ENCODE measurements at places on chromosomes 7 and 10.

- DNase-seq: no peak
These were observed 1.8 kb upstream of the CSGALNACT2 start for GRCh38 chr10:43136432-43136831.

DNA sequence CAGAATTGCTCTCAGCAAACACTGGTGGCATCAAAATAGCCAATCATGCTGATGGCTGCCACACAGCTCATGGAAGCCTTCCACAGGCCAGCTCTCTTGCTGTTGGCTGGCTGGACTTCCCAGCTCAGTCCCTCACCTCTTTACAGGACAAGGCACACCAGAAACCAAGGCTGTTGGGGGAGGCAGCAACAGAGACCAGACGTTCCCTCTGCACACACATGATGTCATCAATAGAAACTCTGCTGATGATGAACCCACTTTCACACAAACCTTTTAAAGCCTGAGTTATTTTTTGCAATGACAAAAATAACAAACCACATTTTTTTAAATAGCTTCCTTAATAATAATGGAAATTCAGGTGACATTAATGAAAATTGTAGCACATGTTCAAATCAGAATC, 300.9 kb upstream of the C7orf33 start:
- DNase-seq: no peak

DNA sequence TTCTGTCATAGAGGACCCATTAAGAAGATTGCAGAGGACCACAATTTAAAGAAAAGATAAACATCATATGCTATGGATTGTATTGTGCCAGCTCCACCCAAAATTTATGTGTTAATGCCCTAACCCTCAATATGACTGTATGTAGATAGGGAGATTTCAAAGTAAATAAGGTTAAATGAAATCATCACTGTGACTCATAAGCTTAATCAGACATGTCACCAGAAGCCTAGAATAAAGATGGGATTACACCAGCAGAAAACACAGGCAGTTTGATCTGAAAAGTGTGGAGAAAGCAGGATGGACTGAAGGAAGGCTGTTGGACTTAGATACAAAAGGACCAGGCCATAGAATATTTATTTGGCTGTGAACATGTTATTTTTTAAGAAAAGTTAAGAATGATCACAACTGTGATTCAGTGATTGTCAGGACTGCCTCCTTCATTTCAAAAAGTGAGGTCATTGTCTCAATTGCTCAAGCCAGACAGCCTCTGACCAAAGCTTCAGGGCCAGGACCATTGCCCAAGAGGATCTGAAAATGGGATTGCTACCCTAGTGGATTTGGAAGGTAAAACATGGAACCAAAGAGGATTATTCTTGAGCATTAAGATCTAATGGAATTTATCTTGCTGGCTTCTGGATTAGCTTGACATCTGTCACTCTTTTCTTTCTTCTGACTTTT, 270.8 kb upstream of the POM121L12 start:
- DNase-seq: no peak

DNA sequence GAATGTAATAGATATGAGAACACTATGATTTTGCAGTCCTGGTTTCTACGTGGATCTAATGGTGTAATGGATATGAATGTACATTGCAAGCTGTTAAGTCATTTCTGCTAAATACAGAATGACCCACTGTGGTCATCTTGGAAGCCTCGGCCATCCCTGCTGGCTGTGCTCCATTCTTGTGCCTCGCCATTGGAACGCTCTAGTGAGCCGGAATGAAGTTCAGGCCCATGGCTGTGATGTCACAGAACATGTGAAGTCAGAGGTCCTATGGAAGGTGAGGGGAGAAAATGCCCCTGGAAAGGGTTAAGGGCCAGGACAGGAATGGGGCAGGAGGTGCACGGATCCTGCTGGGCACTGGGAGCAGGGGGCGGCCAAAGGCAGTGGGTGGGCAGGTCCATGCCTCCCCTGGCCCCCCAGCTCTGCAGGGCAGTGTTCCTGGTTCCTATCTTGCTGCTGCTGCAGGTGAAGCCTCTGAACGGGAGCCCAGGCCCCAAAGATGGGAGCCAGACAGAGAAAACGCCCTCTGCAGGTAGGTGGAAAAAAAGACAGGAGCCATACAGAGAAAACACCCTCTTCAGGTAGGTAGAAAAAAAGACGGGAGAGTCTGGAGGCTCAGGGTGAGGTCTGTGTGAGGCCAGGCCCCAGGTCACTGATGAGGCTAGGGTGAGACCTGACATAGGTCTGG, at the start of gene LLCFC1:
Gene LLCFC1 (plus strand): TSS at position 259 of the 685 bp plus-strand sequence. CDS start 138 bp downstream, at position 397.
- DNase-seq: no peak

DNA sequence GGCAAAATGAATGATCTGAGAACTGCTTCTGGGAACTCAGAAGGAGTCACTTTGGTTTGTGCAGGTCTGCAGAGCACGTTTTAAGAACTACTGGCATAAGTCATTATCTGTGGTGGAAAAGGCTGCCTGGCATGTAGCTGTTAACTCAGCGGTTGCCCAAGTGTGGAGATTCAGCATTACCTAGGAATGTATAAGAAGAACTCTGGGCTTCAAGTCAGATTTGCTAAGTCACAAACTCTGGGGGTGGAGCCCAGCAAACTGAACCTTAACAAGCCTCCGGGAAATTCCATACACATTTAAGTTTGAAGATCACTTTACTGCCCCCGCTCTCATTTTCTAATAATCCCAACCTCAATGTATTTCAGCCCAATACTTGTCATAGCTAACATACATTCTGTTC, 31.1 kb downstream of the PLXDC2 start:
- DNase-seq: no peak

DNA sequence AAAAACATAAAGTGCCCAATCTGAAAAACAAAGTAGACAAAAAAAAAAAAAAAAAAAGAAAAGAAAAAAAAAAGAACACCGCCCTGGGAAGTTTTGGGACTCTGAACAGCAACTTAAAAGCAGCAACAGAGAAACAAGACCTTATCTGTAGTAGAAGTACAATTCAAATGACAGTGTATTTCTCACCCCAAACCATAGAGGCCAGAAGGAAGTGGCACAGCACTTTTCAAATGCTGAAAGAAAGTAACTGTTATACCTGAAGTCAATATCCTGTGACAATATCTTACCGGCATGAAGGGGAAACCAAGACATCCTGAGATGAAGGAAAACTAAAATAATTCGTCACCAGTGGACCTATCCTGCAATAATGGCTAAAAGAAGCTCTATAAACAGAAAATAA, 112.1 kb downstream of the DNAJC1 start:
- DNase-seq: no peak

DNA sequence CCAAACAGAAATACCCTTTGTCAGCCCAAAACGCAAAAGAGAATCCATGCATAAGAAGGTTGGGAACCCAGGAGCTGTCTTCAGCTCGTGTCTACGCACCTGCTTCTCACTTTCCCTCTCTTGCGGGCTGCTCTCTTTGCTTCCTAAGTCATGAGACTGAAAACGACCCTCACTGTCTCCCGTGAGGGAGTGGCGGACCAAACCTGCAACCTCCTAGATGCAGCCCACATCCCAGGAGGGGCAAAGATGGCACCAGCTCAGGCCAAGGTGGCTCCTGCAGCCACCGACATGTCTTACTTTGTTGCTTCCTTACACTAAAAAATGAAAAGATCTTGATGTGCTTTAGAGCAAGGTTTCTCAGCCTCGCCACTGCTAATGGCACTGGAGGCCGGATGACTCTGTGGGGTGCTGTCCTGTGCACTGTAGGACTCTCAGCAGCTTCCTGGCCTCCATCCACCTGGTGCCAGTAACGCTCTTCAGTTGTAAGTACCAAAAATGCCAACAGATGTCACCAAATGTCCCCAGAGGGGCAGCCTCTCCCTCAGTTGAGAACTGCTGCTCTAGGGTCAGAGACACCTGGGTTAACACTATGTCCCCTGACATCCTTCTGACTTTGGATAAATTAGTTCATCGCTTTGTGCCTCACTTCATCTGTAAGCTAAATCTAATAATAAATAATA, 179.8 kb upstream of the PFKP start:
- no peak for DNase-seq

DNA sequence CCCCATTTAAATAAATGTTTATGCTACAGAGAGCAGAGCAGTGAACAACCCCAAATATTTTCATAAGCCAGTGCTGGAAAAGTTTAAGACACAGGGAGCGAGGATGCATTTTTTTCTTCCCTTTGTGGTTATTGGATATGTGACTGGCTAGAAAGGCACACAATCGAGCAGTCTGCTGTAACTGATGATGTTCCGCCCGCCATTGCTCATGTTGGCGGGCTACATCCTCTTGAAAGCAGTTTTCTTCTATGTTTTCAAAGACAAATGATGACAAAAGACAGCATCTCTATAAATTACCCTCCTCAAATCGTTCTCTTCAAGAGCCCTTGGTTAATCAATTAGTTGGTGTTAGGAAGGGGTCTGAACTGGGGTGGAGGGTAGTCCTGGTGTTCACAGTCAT, 269.8 kb downstream of the SKAP2 start:
- DNase-seq: no peak

GRCh38 chr7:123305840-123306375, 106.1 kb upstream of the SLC13A1 start:
- DNase-seq: no peak

DNA sequence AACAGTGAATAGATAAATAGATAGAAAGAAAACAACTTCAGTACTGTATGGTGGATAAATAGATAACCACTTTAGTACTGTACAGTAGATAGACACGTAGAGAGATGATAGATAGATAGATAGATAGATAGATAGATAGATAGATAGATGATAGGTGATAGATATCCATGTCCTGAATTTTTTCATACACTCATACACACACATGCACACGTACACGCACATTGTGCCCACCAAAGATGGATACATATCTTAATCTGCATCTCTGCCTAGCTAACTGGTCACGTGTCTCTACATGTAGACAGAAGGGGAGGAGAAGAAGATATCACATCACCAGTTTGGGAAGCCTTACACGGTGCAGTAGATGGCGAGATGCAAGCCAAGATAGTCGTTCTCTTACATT, 99.2 kb downstream of the ARID5B start:
- no peak for DNase-seq

DNA sequence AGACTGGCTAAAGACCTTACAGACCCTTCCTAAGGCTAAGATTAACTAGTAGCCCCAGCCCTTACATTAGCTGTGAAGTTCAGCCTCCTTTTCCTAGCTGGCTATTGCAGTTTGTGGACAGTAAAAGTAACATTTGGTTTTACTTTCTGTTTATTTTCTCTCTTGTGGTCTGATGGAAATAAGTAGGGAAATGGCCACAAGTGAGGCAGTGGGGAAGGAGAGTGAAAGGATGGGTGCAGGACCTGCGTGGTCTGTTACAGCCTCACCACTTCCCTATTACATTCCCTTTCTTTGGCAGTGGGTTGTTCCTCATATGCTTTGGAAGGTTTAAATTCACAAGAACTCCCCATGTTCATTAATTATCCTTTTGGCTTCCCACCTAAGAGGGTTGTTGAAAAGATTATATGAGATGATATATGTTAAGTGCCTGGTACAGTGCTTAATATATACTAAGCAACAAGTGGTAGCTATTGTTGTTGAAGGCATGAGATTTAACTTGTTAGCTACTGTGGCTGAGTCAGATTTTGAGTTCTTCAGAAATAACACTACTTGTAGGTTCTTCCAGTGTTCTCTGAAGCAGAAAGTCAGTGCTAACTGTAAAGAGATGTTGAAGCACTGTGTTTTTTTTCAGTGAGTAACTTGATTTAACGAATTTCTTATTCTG, 181.7 kb downstream of the ST7 start:
- no peak for DNase-seq

Measured in effector memory CD4-positive, alpha-beta T cell (primary cell).